ENCODE measurements at places on chromosomes 12 and 14.

DNA sequence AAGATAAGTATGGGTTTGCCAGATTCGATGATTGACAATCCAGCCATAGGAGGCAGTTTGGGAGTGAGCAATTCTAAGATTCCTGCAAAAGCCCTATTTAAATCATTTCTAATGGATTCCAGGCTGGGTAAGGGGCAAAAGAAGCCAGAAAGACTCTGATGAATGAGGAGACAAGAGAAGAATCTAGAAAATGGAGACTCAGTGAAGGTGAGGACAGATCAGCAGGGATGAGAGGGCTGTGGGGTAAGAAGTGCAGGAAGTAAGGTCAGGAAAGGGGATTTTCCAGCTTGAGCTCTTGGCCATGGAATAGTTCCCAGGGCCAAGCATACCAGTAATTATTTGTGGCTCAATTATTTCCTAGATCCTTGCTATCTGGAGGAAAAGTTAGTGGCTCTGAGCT is 87.3 kb downstream of the TMX1 start:
- H3K27ac ChIP-seq, result no peak overlapping the region
- H3K27me3 ChIP-seq, result peaks cover 34% of the 10 kb centered on the region
- no peaks in the 10 kb centered on the region for H3K36me3 ChIP-seq
- H3K4me3 ChIP-seq, result no peak overlapping the region
- DNase-seq, result no peak

DNA sequence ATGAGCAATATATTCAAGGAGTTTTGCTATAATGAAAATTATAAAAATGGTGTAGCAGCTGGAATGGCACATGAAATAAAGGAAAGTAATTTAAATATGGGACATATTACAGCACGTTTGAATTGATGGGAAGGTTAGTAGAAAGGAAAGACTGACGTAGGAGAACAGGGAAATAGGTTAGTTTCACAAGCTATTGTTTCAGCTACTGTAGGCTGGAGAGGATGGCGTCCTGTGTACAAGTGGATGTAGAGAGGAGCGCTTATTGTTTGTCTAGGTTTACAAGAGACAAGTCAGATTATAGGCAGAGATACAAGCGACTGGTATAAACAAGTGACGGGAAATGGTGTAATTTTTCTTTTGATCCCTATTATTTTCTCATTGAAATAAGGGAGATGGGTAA is 431.2 kb upstream of the PDE3A start:
- H3K36me3 ChIP-seq, result no peaks in the 10 kb centered on the region
- no peak overlapping the region for H3K27ac ChIP-seq
- no peaks in the 10 kb centered on the region for H3K4me1 ChIP-seq
- no peak for DNase-seq
- H3K4me3 ChIP-seq, result no peak overlapping the region
- no peaks in the 10 kb centered on the region for H3K27me3 ChIP-seq

- no peaks in the 10 kb centered on the region for H3K27me3 ChIP-seq
- H3K27ac ChIP-seq, result no peak overlapping the region
- H3K4me3 ChIP-seq, result no peak overlapping the region
- peaks cover 33% of the 10 kb centered on the region for H3K36me3 ChIP-seq
- no peak for DNase-seq
These were observed 213.3 kb downstream of the EPS8 start for GRCh38 chr12:15575671-15576541.

- H3K27ac ChIP-seq, result no peak overlapping the region
- DNase-seq, result no peak
- no peak overlapping the region for H3K4me3 ChIP-seq
- H3K36me3 ChIP-seq, result peaks cover 13% of the 10 kb centered on the region
These were observed 14.1 kb downstream of the PYROXD1 start for GRCh38 chr12:21451529-21451928.

GRCh38 chr12:113935459-113935858 is 30.7 kb downstream of the RBM19 start:
- H3K27ac ChIP-seq, result no peak overlapping the region
- DNase-seq, result no peak
- peaks cover 48% of the 10 kb centered on the region for H3K36me3 ChIP-seq
- no peaks in the 10 kb centered on the region for H3K27me3 ChIP-seq
- H3K4me3 ChIP-seq, result no peak overlapping the region
- H3K4me1 ChIP-seq, result peaks cover 4% of the 10 kb centered on the region

DNA sequence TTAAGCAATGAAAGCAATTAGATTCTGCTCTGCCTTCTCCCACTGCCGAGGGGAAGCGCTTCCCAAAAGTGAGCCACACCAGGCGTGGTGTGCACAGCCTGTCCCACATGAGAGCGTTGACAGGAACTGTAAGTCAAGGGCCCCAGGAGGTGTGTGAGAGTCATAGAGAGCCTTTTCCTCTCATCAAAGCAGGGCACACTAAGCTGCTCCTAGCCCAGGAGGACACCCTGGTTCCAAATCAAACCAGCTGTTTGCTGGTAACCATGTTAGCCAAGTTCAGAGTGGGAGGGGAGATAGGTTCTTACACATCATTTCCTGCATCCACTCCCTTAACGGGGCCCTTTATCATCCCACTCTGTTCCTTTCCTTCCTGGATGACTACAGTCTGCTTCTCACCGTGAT is 98.3 kb downstream of the SPTSSA start:
- H3K36me3 ChIP-seq, result no peaks in the 10 kb centered on the region
- H3K27ac ChIP-seq, result no peak overlapping the region
- no peak for DNase-seq
- H3K4me1 ChIP-seq, result no peaks in the 10 kb centered on the region

DNA sequence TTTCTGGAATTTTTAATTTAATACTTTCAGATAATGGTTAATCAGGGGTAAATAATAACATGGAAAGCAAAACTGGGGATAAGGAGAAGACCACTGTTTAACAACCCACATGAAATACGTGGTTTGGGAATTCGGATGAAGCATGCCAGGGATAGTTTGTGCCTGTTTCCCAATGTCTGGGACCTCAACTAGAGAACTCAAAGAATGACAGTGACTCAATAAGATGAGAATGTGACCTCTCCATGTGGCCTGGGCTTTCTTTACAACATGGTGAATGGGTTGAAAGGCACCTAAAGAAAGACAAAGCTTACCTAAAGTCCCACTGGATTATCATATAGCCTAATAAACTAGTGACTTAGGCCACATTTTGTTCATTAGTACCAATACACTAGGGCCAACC is 460.3 kb upstream of the LRFN5 start:
- DNase-seq, result no peak
- H3K4me3 ChIP-seq, result no peak overlapping the region
- H3K27ac ChIP-seq, result no peak overlapping the region

DNA sequence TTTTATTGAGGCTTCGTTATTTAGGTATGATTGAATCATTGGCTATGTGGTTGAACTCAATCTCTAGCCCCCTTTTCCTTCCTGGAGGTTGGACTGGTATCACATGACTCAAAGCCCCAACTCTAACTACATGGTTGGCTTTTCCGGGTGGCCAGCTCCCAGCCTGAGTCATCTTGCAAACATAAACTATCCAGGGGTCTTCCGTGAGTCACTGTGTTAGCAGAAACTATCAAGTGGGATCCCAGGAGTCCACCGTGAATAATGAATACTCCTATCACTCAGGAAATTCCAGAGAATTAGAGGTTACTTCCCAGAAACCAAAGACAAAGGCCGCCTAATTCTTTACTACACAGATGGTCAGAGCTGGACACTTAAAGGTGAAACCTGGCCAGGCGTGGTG is 19.7 kb upstream of the PLEKHD1 start:
- H3K36me3 ChIP-seq, result peaks cover 5% of the 10 kb centered on the region
- no peak for DNase-seq
- no peak overlapping the region for H3K27ac ChIP-seq
- H3K27me3 ChIP-seq, result no peaks in the 10 kb centered on the region
- H3K4me1 ChIP-seq, result no peaks in the 10 kb centered on the region

GRCh38 chr14:97379091-97379531 is 581.9 kb downstream of the VRK1 start:
- no peaks in the 10 kb centered on the region for H3K4me1 ChIP-seq
- H3K27ac ChIP-seq, result no peak overlapping the region
- H3K27me3 ChIP-seq, result no peaks in the 10 kb centered on the region
- no peak overlapping the region for H3K4me3 ChIP-seq
- H3K36me3 ChIP-seq, result no peaks in the 10 kb centered on the region
- DNase-seq, result no peak

DNA sequence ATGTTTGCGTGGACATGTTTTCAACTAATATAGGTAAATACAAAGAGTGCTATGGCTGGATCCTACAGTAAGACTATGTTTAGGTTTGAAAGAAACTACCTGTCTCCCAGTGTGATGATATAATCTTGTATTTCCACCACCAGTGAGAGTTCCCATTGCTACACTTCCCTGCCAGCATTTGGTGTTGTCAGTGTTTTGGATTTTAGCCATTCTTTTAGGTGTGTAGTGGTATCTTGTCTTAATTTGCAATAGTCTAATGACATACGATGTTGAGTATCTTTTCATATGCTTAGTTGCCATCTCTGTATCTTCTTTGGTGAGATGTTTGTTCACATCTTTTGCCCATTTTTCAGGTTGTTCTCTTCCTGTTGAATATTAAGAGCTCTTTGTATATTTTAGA is 103.5 kb downstream of the RALGAPA1 start:
- H3K4me3 ChIP-seq, result no peak overlapping the region
- H3K36me3 ChIP-seq, result peaks cover 33% of the 10 kb centered on the region
- H3K27me3 ChIP-seq, result no peaks in the 10 kb centered on the region
- no peak overlapping the region for H3K27ac ChIP-seq
- no peak for DNase-seq
- no peaks in the 10 kb centered on the region for H3K4me1 ChIP-seq

GRCh38 chr14:54776361-54777001 is 126.1 kb downstream of the GCH1 start:
- no peaks in the 10 kb centered on the region for H3K27me3 ChIP-seq
- peak overlapping the region; percentile 79 for H3K4me3 ChIP-seq
- H3K4me1 ChIP-seq, result peaks cover 32% of the 10 kb centered on the region
- H3K27ac ChIP-seq, result peak overlapping the region; percentile 58

DNA sequence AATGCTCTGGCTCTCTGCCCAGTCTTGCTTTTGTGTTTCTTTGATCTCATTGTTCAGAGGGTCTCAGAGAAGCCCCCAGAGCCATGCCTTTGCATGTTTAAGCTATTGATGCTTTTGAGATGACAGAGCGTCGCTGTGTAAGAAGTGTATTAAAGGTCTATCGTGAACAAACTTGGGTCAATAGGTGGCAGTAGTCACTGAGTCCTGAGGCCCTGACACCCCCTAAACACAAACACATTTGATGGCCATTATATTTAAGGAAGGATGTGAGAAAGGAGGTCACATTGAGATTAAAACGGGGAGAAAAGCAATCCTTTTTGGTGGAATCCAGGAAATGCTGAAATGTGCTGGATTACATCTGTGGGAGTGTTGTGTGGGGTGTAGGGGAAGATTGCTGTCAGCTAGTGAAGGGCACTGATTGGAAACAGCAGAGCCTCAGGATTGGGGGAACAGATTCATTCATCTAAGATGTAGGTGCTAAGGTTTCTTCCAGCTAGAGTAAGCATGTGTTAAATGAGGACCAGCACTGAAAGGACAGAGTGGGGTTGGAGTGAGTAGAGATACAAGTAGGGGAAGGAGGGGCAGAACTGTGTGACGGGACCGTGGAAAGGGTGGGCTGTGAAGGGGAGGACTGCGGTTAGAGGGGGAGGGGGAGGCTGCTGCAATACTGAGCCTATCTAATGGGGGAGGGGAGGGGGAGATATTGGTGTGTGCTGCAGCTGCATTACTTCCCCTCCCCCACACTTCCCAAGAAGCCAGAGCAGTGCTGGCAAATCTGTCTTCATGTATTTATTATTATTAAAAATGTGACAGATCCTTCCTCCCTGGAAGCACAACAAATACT is 12.7 kb downstream of the NGDN start:
- peaks cover 29% of the 10 kb centered on the region for H3K36me3 ChIP-seq
- no peaks in the 10 kb centered on the region for H3K27me3 ChIP-seq
- H3K27ac ChIP-seq, result no peak overlapping the region
- DNase-seq, result no peak

- no peak overlapping the region for H3K27ac ChIP-seq
- no peak overlapping the region for H3K4me3 ChIP-seq
- H3K27me3 ChIP-seq, result no peaks in the 10 kb centered on the region
- DNase-seq, result no peak
These were observed 77.0 kb downstream of the SLC25A47 start for GRCh38 chr14:100400115-100400514.

- H3K27ac ChIP-seq, result no peak overlapping the region
- no peak for DNase-seq
- H3K4me1 ChIP-seq, result peaks cover 39% of the 10 kb centered on the region
- H3K27me3 ChIP-seq, result no peaks in the 10 kb centered on the region
- peak overlapping the region; percentile 61 for H3K4me3 ChIP-seq
These were observed 87.5 kb downstream of the NCOR2 start for GRCh38 chr12:124479680-124480468.

DNA sequence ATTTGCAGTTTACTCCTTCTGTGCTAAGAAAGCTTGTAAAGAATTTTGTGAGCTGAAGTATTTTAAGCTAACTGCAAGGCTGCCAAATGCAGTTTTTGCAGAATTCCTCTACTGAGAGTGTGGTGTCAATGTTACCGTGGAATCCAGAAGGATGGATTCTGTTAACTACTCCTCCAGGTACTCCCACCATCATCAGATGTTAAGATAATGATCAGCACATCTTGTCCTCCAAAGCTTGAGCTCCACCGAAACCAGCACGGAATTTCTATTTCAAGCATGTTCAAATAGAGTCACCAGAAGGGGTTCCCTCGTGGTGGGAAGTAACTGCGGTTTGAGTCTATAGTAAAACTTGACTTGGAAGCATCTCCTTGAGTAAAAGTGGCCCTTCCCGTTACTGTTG is 64.3 kb upstream of the CDKN3 start:
- no peaks in the 10 kb centered on the region for H3K4me1 ChIP-seq
- peaks cover 8% of the 10 kb centered on the region for H3K27me3 ChIP-seq
- no peak overlapping the region for H3K27ac ChIP-seq
- H3K4me3 ChIP-seq, result no peak overlapping the region
- H3K36me3 ChIP-seq, result no peaks in the 10 kb centered on the region

DNA sequence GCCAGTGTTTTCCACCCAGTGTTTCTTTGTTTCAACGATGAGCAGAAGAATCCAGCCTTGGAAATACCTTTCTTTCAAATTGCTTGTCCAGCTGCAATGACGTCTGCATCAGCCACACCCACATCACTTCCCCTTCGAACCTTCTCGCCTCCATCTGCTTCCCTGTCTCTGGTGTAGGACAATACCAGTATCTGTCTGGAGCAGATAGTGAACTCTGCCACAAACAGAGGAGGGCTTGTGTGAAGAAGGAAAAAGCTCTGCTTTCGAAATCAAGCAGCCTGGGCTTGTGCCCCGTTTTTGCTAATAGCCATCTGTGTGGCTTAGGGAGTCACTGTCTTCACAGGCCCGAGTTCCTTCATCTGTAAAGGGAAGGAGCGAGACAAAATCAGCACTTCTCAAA is 415.4 kb downstream of the ZFP36L1 start:
- no peaks in the 10 kb centered on the region for H3K27me3 ChIP-seq
- peaks cover 36% of the 10 kb centered on the region for H3K4me1 ChIP-seq
- no peaks in the 10 kb centered on the region for H3K36me3 ChIP-seq
- no peak for DNase-seq
- peak overlapping the region; percentile 90 for H3K27ac ChIP-seq

DNA sequence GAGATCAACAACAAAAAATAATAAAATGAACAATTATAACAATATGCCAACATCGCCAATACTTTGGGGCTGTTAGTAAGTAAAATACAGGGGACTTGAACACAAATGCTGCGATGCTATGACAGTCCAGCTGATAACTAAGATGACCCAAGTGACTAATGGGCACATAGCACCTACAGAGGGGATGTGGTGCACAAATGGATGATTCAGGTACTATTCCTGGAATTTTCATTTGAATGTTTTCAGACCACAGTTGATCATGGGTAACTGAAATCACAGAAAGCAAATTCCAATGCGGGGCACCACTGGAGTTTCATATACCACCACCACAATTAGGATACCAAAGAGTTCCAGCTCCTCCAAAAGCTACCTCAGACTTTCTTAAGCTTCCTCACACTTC is 82.9 kb downstream of the RCOR1 start:
- H3K4me1 ChIP-seq, result peaks cover 7% of the 10 kb centered on the region
- H3K36me3 ChIP-seq, result peaks cover 10% of the 10 kb centered on the region
- DNase-seq, result no peak
- H3K27me3 ChIP-seq, result no peaks in the 10 kb centered on the region
- no peak overlapping the region for H3K4me3 ChIP-seq

All from memory B cell (primary cell).